ENCODE measurements at places on chromosomes 2 and 18. TPM values are rescaled to one million over a fixed set of nuclear protein-coding genes. Genes with fewer than 3 reads are reported as not detected.

The IL36G gene
- not detected for total RNA-seq

The GALNT3 gene
- total RNA-seq = 1.2 TPM

The SNED1 gene
- 1.2 TPM for total RNA-seq

DNA sequence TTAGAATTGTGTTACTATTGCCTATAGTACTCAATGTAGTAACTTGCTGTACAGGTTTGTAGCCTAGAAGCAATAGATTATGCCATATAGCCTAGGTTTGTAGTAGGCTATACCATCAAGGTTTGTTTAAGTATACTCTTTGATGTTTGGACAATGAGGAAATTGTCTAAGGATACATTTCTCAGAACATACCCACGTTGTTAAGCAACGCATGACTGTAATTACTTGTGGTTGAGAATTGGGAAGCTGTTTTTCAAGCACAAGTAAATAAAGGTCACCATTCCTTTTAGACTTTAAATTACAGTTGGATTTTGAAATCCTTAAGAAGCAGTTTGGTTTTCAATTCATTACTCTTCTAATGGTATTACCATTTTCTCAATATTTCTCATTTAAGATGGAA is 89.8 kb upstream of the KCNH7 start:
- DNase-seq = no peak

GRCh38 chr2:209321076-209321475 is 102.8 kb upstream of the MAP2 start:
- DNase-seq = peak; percentile 26

GRCh38 chr2:190533968-190534309 is 583 bp downstream of the NEMP2 start:
- no peak for DNase-seq

GRCh38 chr2:69092857-69093256 is 79.9 kb downstream of the ANTXR1 start:
- no peak for DNase-seq

- DNase-seq = peak; percentile 89
Measured at GRCh38 chr2:37376421-37377186, 32.2 kb downstream of the QPCT start.

- no peak for DNase-seq
Measured at GRCh38 chr18:48776641-48777025, 174.1 kb downstream of the SMAD7 start.

GRCh38 chr2:121319941-121320340 is 34.9 kb upstream of the TFCP2L1 start:
- DNase-seq = no peak

DNA sequence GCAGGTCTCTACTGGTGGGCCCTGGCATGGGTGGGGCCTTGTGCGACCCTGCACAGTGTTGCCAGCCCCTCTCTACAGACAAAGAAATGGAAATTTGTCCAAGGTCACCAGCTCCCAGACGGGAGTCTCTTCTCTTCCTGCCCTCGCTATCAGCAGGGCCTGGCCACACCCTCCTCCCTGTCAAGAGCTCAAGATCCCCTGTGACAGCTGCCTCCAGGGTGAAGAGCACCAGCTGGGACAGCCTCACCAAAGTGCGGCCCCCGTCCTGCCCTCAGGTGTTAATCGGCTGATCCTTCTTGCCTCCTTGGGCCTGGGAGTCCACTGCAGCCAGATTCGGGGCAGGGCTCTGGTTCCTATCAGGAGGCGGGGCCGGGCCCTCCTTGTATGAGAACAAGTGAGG is 259.1 kb downstream of the TWIST2 start:
- no peak for DNase-seq

DNA sequence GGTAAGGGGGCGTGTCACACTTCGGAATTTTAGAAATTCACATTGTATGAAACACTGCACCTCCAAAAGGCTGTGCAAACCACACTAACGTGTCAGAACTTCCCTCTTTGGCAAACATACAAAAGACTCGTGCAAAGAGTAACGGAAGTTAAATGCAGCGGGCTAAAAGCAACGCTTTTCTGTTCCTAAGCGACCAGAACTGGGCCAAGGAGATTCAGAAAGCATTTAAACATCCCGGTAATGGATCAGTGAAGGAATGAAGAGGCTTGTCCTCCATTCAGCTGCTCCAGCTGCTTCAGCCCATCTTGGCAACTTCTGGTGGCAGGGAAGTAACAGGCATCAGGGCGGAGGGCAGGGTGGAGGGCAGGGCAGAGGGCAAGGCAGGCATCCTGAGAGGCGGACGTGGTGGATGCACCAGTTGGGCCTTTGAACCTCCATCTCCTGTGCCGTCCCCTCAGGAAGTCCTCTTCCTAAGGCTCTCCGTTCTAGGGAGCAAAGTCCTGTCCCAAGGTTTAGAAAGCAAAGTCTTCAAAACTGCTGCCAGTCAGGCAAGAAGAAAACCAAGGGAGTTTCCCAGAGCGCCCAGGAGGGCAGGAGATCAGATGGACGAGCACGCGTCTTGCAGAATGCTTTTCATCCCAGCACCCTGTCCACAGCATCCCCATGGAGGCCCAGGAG is 230.7 kb downstream of the ZNF516 start:
- DNase-seq = no peak
